ENCODE measurements at places on chromosomes 3 and 15.

DNA sequence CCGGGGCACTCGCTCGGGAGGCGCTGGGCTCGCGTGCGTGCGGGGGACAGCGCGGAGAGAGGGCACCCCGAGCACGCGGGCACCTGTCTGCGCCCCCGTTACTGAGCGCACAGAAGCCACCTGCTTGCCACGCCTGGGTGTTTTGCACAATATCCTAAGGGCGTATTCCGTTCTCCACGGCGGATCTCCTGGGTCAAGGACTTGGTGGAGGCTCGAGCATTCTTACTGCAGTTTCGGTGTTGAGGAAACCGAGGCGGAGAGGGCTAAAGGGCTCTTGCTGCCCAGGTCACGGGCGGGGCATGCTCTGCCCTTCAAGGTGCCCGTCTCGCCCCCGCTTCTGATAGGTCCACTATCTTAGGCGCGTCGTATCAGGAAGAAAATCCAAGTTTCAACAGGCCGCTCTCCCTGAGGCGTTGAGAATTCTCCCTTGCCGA lies 526 bp downstream of the GPD1L start:
- no peak for DNase-seq

DNA sequence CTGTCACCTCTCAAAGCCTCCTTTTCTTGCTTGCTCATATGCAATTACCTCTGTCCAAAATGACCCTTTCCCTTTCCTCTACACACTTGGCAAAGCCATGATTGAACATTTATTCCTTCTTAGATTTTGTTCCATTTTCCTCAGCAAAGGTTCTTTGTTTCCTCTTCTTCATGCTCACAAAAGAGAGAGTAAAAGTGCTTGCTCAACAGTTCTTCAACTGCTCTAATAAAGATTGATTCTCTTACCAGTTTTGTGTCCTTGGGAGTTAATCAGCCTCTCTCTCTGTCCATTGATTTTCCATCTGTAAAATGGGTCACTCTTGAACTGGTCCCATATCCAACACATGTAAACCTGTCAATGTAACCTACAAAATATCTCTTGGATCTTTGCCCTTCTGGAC lies 186.4 kb downstream of the WNT5A start:
- DNase-seq = no peak

DNA sequence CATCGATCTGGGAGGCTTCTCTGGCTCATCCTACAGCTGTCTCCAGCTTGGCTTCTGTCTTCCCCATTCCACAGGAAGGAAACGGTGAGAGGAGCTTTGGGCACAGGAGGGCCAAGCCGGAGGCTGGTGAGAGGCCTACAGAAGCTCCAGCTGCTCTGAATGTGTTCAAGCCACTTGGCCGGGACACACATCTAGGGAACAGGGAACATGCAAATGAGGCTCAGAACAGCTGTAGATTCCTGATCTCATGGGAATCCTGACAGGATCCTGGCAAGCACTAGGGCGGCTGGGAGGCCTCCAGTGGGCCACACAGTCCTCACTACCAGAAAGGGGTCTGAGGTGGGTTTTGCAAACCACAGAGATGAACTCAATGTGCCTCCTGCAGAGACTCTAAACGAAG lies 13.7 kb downstream of the SEMA5B start:
- DNase-seq = no peak

DNA sequence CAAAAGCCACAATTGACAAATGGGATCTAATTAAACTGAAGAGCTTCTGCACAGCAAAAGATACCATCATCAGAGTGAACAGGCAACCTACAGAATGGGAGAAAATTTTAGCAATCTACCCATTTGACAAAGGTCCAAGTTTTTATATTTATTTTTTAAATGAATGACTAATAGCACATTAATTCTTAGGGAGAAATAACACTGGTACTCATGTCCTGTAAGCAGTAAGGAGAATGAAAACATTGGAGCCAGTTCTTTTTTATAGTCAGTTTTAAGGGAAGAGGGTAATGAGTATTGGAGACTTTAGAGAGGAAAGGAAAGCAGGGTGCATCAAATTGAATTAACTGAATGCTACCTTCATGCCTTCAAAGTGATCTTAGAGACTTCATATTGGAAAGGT lies 404.7 kb upstream of the TGFBR2 start:
- no peak for DNase-seq

GRCh38 chr3:30617653-30618052 lies 11.3 kb downstream of the TGFBR2 start:
- DNase-seq = no peak

GRCh38 chr3:104564045-104564643 lies 802.6 kb upstream of the ALCAM start:
- DNase-seq = peak; percentile 19

- no peak for DNase-seq
Observed at GRCh38 chr15:99911816-99912215, 178.6 kb upstream of the LYSMD4 start.

DNA sequence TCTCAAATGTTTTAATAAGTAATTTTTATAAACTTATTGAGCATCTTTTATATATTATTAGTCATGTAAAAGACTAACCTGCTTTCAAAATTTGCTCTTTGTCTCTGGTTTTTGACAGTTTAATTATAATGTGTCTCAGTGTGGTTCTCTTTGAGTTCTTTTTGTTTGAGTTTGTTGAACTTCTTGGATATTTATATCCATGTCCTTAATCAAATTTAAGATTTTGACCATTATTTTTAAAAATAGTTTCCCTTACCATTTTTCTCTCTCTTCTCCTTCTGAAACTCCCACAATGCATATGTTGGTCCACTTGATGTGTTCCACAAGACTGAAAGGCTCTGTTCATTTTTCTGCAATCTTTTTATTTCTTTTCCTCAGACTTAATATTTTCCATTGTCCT lies 366.1 kb upstream of the GOLIM4 start:
- no peak for DNase-seq

GRCh38 chr3:176971613-176972174 lies 225.6 kb downstream of the TBL1XR1 start:
- no peak for DNase-seq

DNA sequence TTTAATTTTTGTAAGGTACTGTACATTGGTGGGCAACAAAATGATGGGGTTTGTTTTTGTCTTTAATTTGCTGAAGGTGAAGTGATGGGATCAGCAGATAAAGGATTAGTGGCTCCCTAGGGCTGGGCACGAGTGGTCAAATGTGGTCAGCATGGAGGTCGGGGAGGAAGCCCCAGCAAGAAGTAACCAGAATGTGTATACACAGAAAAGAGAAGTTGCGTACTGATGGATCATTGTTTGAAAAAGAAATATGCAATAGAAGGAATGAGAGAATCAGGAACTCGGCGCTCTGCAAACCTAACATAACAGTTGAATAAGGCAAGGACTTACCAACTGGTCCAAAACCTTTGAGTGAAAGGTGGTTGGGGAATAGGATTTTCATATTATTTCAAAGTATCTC lies 1.5 kb downstream of the TMOD2 start:
- no peak for DNase-seq

GRCh38 chr3:152376351-152377183 lies 107.8 kb downstream of the MBNL1 start:
- DNase-seq = no peak

DNA sequence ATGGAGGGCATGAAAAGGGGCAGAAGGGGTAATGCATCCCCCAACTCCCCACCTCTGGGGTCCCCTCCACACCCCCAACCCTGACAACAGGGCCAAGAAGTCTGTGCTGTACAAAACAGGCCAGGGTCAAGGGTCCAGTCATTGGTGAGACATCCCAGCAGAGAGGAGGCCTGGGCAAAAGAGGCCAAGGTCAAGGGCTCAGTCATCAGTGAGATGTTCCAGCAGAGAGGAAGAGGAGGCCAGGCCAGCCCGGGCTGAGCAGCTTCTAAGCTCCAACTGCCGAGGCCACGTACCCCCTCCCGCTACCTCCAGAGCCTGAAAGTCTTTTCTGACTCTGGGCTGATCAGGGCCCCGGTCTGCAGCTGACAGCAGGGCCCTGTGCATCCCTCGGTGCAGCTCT lies 52.4 kb downstream of the LHFPL4 start:
- DNase-seq = no peak

- no peak for DNase-seq
Observed at GRCh38 chr3:140440446-140440845, 237.4 kb upstream of the TRIM42 start.

- DNase-seq = no peak
Observed at GRCh38 chr3:178275311-178275710, 260.9 kb upstream of the KCNMB2 start.

DNA sequence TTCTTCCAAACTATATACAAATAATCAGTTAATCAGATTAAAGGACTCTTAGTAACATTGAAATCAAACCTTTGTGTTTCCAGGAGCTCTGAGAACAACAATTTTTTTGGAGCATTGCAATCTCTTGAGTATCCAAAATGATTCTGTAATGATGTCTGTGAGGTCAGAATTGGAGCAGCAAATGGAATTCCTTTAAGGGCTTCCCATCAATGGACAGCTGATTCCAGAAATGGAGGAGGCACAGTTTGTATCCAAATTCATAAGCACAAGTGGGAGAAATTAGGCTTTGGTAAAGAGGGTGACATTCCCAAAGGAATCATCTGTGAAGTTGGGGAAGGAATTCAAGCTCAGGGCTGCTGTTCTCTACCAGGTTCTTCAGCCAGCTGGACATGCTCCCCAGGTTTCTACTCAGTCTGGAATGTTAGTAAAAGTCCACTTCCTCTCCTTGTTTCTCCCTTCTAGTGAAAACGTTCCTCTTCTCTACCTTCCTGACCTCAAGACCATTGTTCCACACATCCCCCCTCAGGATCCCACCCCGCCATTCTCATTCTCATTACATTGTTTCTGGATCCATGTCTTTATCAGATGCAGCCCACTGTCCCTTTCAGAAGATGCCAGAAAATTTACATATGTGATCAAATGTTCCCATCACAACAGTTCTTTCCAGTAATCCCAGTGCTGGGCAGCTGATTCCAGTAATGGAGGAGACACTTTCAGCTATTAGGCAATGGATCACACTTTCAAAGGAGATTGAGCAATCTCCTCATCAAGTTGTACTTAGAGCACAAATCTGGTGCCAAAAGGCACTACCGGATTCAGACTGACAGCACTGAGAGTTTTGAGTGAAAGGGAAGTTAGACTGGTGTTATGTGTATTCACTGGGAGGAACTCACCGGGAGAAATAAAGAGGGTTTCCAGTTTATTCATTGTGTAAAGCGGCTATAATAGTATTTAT lies 391.3 kb upstream of the TPRG1 start:
- DNase-seq = no peak

DNA sequence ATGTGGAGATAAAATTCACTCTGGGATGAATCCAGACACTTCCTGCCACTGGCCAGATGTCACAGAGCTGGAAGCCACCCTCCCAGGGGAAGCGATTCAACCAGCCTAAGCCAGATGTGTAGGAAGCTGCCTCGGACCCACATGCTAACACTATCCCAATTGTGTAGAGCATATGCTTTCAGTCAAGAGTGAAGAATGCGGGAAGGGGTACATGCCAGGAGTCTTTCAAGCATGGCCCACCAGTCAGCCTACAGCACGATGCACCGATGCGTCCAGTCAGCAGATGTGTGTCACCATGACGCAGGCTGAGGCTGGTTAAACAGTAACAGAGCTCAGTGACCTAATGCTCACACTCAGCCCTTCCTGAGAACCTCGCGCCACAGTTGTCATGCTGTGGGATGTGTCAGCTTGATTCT lies 38.8 kb upstream of the BNC1 start:
- DNase-seq = no peak

DNA sequence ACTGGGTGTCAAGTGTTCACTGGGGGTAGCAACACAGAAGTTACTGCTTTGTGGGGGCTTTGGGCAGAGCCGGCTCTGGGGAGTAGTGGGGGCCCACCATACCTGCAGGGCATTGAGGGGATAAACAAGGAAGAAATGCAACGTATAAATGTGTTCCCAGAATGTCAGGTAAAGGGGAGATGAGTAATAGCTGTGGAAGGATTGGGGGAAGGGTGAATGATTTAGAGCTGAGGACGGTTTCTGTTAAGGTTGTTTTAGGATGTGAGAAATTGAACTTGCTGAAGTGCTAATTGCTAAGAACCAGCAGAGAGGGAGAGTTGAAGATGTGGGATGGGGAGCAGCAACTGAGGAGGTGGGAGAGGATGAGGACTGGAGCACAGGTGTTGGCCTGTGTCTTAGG lies 10.7 kb downstream of the SCG5 start:
- DNase-seq = no peak

DNA sequence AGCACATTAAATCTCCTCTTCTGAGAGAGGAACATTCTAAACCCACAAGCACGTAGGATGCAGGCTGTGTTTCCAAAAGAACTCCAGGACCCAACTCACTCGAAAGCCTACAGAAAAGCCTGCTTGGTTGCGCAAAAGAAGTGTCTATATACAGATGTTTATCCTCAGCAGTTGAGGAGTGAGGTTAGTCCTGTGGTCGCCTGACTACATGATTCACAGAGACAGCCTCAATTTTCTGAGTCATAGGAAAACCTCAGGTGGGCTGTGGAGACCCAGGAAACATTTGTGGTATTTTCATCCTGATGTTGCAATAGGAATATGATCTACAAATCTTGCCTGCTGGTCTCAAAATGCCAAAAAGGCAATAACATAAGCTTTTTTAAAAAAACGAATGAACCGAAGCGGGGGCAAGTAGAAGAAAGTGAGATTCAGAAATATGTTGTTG lies 183.8 kb upstream of the THRB start:
- DNase-seq = no peak

DNA sequence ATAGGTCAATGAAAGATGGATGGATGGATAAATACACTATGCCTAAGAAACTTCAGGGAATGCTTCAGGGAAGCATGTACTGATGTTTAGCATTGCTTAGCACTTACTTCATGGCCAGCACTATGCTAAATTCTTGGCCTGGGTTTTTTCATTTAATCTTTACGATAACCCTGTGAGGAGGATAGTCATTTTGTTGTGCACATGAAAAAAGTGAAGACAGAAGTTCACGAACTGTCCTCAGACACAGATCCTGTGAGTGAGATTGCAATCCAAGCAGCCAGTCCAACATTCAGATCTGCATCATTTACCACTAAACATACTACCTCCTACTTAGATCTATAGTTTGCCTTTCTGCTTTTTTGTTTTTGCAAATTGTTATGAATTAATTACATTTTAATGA lies 510.8 kb upstream of the AGTR1 start:
- no peak for DNase-seq

DNA sequence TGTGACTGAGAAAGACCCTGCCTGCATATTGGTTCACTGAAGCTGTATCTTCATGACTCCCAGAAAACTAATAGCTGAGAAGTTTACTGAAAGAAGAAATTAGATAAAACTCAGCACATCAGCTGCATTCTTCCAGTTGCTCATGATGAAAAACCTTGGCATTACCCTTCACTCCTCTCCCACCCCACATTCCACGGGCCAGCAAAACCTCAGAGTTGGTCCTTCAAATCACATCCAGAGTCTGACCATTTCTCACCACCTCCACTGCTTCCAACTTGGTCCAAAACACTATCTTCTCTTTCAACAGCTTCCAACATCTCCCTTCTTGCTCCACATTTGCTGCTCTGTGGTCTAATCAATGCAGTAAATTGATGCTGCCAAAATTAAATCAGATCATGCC lies 97.1 kb downstream of the CD47 start:
- DNase-seq = no peak
